AG10803 (cell line): ENCODE measurements at places on chromosomes 1 and 21.

DNA sequence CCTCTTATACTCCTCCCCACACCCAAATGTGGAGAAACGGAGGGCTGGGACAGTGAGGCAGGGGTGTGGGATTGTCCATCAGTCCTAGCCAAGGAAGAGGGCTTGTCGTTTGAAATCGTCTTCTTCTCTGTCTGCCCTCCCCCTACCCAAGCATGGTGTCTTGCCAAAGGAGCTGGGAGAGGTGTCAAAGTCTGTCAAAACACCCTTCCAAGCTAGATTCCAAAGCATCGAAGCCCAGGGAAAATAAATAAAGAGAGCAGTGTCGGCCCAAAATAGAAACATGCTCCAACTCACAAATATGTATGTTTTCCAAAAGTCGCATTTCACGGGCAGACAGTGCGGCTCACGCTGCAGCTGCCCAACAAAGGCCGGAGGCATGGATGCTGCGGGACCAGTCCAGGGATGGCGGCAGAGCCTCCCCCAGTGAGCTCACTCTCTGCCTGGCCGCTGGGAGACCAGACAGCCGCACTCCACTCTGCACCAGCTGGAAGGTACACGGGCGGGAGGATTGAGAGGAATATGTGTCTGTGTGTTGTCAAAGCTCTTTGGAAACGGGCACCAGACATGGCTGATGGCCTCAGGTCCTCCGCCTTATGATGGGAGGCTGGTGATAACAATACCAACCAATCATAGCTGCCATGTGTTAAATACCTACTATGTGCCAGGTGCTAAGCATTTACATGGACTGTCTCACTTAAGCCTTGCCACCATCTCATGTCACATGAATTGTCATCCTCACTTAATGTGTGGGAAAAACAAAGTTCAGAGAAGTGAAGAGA, 3.9 kb downstream of the DISP3 start:
- DNase-seq, result no peak

DNA sequence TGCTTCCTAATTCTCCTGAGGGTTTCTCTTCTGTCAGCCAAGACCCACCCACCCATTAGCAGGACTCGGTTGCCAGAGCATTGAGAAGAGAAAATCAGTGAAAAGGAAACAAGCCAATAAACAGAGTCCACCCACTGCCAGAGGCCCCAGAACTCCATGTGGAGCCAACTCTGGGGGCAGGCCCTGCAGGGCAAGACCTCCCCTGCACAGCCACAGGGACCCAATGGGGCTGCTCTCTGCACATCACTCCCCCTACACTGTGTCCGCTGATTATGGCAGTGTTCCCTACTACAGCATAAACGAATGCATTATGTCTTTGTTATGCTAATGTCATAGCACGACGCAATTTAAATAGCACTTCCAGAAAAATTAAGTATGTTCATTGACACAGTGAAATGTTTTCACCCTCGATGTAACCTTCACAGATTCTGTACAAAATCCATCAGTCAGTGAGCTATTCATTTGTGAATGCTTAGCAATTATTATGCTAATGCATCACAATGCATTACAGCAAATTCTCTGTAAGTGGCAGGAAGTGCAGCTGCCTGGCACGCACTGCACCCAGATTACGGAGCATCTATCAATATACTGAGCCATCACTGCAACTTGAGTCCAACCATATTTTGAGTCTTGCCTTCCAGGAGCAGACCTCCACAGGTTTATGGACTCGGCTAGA, 56.4 kb downstream of the GRIK3 start:
- no peak for DNase-seq

GRCh38 chr1:213041443-213041842, 9.6 kb upstream of the RPS6KC1 start:
- DNase-seq, result peak; percentile 51

DNA sequence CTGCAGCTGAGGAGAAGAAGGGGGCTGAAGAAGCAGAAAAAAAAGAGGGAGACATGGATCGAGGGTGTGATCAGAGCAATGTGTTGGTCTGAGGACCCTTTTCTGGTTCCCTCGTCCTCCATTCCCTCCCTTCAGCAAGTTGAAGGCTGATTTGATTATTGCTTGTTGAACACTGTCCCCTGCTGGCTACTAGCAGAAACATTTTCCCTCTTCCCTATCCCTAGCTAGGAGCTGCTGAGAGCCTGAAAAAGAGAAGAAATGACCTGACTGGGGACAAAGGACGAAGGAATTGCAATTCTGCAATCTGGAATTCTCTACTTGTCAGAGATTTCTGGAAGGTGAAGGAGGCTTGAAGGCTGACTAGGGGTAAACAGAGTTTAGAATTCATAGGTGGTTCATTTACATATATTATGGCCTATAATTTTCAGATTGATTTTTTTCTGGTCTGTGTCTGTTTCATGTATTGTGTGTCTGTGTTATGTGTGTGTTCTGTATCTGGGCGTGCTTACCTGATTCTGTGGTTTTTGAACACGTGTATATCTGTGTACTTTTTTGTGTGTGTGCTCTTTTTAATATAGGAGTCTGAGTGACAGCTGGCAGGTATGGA, 9.8 kb downstream of the NHLH1 start:
- DNase-seq, result peak; percentile 74

- DNase-seq, result no peak
Measured at GRCh38 chr1:59302871-59303270, 6.0 kb downstream of the FGGY start.

DNA sequence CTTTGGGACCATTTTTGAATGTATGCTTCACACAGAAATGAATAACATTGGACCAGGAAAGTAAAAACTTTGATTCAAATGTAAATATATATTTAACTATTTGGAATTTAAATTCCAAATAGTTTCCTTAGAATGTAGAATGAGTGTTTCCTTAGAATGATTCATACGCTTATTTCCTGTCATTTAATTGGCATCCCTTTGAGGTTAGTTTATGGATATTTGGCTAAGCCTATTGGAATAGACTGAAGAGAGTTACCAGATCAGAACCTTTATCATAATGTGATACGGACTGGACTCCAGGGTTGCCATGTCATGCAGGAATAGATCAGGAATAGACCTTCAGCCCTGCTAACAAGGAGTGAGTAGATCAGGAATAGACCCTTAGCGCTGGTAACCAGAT, 133.1 kb downstream of the TNNI3K start:
- DNase-seq, result no peak

DNA sequence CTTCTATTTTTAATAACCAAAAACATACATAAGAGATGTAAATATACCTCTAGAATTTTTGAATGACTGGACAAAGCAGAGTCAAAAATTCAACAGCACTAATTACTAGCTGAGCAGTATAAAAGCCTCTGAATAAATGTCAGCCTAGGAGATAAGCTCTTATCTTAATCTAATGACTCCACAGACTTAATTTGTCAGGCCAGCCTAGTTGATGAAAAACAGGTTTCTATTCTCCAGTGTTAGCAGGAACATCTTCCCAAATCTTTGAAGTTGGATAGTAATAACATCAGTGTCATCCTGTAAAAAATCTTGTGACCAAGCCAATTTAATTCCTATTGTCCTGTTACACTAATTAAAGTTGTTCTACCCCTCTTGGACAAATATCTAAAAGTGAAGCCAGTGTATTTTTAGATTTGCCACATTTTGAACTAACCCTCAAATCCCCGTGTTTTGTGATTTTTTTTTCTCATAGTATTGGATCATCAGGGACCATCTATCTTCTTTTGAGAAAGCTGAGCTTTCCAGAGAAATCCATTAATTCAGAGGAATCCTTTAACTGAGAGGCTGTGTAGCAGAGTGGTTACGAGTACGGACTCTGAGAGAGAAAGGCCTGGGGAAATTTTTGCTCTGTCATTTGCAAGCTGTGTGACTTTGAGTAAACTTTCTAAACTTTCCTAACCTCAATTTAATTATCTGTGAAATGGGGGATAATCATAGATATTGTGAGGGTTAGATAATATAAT, 41.2 kb downstream of the LMO4 start:
- no peak for DNase-seq

- DNase-seq, result no peak
Measured at GRCh38 chr21:38809198-38809878, 3.6 kb downstream of the ETS2 start.

- DNase-seq, result peak; percentile 41
Measured at GRCh38 chr1:205013683-205014367, 29.2 kb upstream of the CNTN2 start.

DNA sequence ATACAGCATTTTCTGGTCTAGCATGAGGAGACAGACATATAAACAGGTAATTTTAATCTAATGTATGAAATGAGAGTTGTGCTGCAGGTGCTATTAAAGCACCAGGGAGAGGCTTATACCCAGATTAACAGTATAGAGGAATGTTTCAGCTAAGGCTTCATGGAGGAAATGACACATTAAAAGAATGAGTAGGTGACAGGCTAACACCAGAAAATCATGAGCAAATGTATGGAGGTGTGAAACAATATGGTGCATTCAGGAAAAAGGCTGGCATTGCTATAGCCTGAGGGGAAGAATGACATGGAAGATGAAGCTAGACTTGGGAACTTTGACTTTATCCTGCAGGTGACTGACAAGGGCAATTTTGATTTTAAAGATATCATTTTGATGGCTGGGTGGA, 7.0 kb downstream of the ARPC5 start:
- no peak for DNase-seq

- no peak for DNase-seq
Measured at GRCh38 chr21:38334866-38335265, 78.1 kb downstream of the KCNJ15 start.

- peak; percentile 17 for DNase-seq
Measured at GRCh38 chr1:87329526-87330056, 911 bp downstream of the LMO4 start.

DNA sequence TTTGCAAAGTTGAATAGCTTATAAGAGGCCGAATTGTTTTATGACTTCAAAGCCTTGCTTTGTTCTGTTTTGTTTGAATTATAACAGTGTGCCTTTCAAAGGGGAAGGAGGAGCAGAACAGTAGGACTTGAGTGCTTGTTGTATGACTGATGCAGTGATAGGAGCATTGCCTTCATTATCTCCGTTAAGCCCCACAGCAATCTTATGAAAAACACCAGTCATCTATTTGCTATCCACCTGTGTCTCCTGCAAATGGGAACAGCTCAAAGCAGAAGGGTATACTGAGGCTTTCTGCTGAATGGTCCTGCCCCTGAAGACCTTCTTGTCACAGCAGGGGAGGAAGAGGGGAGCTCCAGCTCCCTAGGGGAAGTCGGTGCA, 127.5 kb downstream of the RNF220 start:
- DNase-seq, result no peak

GRCh38 chr1:246445503-246445902, 61.6 kb downstream of the SMYD3 start:
- no peak for DNase-seq

- no peak for DNase-seq
Measured at GRCh38 chr1:88742531-88742930, 58.5 kb downstream of the PKN2 start.

DNA sequence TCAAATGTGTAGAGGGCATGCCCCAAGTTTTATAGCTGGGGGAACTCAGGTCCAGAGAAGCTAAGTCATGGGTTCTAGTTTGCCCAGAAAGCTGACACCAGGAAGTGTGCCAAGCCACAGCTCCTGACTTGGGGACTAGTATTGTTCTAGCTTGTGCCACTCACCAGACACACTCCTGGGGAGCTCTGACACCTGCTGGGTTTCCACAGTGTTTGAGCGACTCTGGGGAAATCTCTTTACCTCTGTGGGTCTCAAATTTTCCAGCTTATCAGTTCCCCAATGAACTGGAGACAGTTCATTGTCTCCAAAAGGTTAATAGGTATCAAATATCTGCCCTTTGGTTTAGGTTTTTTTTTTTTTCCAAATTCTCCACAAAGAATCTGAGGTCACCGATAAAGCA, 4.2 kb downstream of the KISS1 start:
- DNase-seq, result no peak

- DNase-seq, result no peak
Measured at GRCh38 chr1:18950401-18951026, 6.0 kb downstream of the IFFO2 start.

DNA sequence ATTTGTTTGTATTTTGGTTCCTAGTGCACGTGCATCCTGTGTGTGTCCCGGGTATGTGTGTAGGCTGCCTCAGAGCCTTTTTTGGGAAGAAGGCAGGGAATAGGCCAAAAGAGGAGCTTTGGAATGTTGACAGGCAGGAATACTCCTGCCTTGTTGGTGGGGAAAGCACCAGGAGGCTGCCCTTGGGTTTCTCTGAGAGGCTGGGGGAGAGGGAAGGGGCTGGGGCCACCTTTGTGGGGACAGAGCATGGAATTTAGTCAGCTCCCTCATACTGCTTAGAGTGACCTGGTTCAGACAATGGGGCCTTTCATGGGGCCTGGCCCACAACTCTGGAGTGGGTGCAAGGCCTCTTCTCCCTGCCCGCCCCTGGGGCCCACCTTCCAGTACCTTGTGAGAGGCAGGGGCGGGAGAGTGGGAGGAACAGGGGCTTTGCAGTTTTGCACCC, 31.3 kb downstream of the ACOT11 start:
- no peak for DNase-seq

GRCh38 chr1:111216751-111217150, 10.8 kb upstream of the CHI3L2 start:
- DNase-seq, result no peak

GRCh38 chr1:12340544-12340930, 110.7 kb downstream of the VPS13D start:
- DNase-seq, result no peak

- DNase-seq, result peak; percentile 68
Measured at GRCh38 chr1:206507284-206508129, at the start of gene RASSF5. Gene RASSF5, plus strand, starts transcription at chr1:206507531. Its CDS starts 72 bp downstream, at chr1:206507603.

- DNase-seq, result no peak
Measured at GRCh38 chr1:9861360-9861759, 37.6 kb upstream of the CLSTN1 start.

- DNase-seq, result peak; percentile 85
Measured at GRCh38 chr1:184163674-184164465, 112.3 kb downstream of the TSEN15 start.

GRCh38 chr1:1593834-1594601, 5.9 kb downstream of the FNDC10 start:
- DNase-seq, result no peak

DNA sequence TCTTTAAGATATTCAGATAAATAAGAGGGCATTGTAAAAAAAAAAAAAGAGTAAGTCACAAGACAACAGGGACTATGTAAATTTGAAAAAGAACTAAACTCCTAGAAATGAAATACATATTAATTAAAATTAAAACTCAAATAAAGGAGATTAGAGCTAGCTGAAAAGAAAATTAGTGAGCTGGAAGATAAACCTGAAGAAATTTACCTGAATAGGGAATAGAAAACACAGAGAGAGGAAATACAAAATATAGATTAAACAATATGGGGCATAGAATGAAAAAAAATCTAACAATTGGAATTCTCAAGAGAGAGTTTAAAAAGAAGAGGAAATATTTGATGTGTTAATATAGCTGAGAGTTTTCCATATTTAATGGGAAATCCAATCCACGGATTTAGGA, 35.6 kb upstream of the TADA1 start:
- no peak for DNase-seq
